Spleen (tissue), 13 donors: ENCODE measurements at places on chromosomes 16 and 17. TPM values are rescaled to one million over a fixed set of nuclear protein-coding genes. Genes with fewer than 3 reads are reported as not detected.
A peak's percentile ranks its signal among the peaks of the same experiment; 100 is the strongest.

MILR1 gene
- total RNA-seq = 55.0 TPM

KRTAP16-1 gene
- not detected for total RNA-seq

GFER gene
- 9.6 TPM for total RNA-seq

CNTNAP1 gene
- 4.6 TPM for total RNA-seq

ABCA9 gene
- 2.4 TPM for total RNA-seq

BEAN1 gene
- total RNA-seq = not detected

NLRP1 gene
- 79.1 TPM for total RNA-seq

BAHCC1 gene
- 17.0 TPM for total RNA-seq

CACNA1H gene
- 2.1 TPM for total RNA-seq

DNA sequence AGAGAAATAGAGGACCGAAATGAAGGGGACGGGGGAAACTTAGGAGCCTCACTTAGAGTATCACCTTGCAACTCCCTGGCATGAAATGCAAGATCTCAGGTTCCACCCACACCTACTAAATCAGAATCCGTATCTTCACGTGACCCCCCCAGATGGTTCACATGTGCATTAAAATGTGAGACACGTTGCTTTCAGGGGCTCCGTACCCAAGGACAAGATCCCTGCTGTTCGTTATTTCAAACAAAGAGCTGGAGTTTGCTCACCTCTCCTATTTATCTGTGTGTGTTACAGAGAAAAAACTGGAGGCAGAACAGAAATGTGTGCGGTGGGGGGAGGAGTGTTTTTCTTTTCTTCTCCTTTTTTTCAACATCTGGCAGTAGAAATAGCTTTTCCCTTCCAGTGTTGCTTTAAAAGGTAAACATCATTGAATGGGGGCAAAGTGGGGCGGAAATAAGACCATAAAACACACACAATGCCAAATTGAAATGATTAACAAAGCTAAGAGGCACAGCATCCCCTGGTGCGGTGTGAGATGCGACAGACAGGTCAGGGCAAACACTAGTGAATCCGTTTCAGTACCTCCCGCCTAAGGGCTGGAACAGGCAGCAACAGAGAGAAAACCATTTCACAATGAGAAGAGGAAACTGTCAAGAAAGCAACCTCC is 145.4 kb downstream of the SOX9 start:
- DNase-seq = no peak

DNA sequence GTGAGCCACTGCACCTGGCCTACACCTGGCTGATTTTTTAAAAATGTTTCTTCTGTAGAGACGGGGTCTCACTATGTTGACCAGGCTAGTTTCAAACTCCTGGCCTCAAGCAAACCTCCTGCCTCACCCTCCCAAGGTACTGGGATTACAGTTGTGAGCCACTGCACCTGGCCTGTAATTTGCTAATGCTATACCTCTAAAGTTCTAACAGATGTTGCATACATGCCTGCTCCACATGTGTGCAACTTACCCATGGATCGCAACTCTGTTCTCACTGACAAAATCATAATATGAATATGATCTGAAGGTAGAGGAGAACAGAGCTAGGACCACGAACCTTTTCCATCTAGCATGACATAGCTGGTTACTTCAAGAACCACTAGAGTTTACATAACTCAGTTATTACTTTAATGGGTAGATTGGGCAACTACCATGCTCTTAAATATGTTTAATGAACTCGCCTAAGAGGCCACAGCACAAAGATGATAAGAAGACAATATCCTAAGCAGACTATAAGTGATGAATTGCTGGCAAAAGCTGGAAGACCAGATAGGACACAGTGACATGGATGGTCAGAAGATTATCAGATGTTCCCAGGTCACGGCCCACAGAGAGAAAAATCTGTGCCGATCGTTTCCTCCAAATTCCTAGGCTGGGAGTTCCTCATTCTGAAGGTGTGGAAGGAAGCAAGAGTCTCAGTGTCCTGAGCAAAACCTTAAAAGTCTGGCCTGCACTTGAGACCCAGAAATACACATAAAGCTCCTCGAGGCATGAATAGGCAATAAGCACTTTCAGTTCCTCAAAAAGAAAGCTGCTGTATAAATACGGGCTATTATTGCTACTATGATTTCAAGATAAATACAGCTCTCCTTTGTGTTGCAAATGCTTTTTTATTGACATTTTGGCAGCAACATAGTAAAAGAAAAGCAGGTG is 53.6 kb upstream of the ICAM2 start:
- DNase-seq = no peak

GRCh38 chr16:1153480-1154160 is 714 bp downstream of the CACNA1H start:
- DNase-seq = no peak

DNA sequence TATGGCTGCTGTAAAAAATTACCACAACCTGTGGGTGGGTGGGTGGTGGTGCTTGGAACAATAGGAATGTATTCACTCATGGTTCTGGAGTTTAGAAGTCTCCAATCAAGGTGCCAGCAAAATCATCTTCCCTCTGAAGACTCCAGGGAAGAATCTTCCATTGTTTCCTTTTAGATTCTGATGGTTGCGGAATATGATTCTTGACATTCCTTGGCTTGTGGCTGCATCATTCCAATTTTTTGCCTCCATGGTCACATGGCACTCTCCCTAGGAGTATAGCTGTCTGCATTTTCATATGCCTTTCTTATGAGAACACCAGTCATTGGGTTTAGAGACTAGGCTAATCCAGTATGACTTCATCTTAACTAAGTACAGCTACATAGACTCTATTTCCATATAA is 401.0 kb downstream of the HS3ST3B1 start:
- no peak for DNase-seq

- no peak for DNase-seq
Observed at GRCh38 chr16:22081050-22081449, 11.3 kb upstream of the VWA3A start.

GRCh38 chr17:18039535-18040260 is 490 bp downstream of the GID4 start:
- DNase-seq = no peak

DNA sequence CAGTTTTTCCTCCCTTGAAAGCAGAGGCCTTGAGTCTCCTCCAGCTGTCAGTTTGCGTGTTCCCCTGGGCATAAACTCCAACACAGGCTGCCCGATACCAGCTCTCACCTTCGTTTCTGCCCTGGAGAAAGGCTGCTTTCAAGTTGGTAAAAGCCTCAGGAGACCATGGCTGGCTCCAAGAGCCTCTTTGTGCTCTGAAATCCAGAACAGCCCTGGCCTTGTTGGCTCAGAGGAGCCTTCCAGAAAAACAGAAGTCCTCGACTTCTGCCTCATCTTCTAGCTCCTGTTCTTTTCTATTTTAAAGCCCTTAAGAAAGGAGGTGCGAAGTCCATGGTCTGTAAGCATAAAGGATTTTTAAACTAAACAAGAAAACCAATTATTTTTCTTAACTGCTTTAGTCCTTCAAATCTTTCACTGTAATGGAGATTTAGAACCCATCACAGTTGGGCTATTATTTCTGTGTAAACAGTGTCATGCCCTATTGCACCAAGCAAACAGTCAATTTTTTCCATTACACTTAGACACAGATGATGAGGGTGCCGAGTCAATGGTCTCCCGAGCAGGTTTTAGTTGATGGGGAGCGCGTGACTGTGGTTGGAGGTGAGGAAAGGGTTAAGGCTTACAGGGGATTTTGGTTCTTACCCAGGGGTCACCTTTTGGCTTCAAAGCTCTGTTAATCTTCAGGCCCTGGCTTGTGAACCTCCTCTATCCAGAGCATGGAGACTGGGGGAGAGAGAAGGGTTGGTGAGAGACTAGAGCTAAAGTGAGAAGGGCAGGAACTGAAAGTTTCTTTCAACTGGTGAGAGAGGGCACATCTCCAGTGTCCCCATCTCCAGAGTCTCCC is 212.8 kb downstream of the MSI2 start:
- DNase-seq = no peak

- peak; percentile 72 for DNase-seq
Observed at GRCh38 chr16:27228045-27228444, 24.7 kb downstream of the KDM8 start.

DNA sequence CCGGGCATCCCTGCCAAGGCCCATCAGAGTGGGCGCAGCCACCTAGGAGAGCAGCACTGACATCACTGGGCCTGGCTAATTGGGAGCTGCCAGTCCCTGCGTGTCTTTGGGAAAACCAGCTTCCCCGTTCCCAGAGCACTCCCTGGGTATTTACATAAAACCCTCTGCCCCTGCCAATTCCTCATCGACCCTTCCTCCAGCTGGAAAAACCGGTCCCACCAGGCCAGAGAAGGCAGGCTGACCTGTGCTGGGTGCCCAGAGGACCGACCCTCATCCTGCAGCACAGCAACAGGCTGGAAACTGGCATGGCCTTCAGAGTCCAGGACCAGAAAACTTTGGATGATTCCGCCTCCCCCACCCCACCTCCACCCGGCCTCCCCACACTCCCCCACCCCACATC is 8.2 kb upstream of the FOXN1 start:
- no peak for DNase-seq

- no peak for DNase-seq
Observed at GRCh38 chr16:88601313-88602036, 31.3 kb downstream of the ZC3H18 start.
